ENCODE measurements at places on chromosomes 7 and 10.

DNA sequence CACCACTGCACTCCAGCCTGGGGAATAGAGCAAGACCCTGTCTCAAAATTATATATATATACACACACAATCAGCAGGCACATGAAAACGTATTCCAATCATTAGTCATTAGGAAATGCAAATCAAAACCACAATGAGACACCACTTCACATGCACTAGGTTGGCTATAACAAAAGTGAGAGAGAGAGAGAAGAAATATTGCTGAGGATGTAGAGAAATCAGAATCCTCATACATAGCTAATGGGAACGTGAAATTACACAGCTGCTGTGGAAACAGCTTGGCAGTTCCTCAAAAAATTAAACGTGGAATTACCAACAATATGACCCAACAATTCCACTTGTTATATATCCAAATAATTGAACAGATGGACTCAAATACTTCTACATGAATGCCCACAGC is 43.3 kb upstream of the CNNM1 start:
- no peak for DNase-seq

DNA sequence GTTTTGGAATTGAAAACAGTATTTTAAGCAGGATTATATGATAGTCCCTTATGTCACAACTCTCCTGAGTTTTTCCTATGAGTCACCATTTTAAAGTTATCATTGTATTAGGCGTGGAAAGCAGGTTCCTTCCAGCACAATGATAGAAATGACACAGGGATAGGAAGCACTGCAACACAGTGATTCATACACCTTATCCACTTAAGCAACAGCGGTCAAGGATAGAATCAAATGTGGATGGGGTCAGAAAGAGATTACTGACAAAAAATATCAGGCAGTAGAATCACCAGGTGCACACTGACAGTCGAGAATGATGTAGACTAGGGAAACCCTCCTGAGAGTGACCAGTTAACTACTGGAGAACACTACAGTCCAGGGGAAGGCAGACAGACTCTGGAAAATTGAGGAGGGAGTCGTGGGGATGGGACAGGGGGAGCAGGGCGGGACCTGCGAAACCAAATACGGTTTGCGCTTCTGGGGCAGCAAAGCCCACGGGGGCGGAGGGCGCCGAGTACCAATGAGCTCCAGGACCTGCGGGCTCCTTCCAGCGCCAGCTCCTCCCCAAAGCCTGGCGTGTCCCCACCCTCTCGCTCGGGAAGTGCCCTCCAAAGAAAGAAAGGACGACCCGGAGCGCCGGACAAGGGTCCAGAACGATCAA is 479 bp downstream of the PNPLA8 start:
- DNase-seq = no peak

- no peak for DNase-seq
These were observed 38.1 kb downstream of the UBE2H start for GRCh38 chr7:129914536-129915272.

DNA sequence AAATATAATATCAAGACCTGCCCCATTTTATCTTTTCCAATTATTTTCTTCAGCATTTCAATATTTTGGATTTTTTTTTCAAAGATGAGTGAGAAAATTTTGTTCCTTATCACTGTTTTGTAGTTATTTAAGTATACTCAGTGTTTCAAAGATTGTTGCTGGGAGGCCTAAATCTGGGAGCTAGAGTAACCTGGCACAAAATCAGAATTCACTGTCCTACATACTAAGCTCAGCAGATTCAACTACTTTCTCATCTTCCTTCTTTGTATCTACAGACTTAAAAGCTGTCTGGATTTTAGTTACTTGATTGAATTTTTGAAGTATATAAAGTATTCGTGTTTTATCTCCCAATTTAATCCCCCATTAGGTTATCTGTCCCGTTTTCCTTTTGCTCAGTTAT is 85.9 kb downstream of the TAX1BP1 start:
- no peak for DNase-seq

GRCh38 chr7:47588704-47589225 is 6.9 kb upstream of the TNS3 start:
- no peak for DNase-seq

DNA sequence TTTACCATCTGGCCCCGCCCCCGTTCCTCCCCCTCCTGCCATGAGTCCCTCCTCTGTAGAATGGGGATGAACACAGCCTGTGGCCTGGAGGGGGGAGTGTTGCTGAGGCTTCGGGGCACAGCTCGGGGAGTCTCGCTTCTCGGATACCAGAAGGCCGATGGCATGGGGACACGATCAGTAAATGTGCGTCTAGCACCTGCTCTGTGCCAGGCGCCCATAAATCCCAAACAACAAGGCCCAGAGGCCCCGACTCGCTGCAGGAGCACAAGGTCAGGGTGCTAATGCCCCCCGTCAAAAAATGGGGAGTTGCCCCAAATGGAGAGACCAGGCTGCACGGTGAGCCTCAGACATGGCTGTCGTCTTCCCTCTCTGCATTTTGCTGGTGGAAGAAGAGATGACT is 40.7 kb downstream of the JAKMIP3 start:
- DNase-seq = no peak
